ENCODE measurements at places on chromosomes 5 and 9. TPM values are rescaled to one million over a fixed set of nuclear protein-coding genes. Genes with fewer than 3 reads are reported as not detected.

TMC1 gene
- total RNA-seq: not detected

CCDC180 gene
- 6.6 TPM for total RNA-seq

ARSK gene
- 2.2 TPM for total RNA-seq

GRCh38 chr5:64587370-64587769 lies 81.6 kb downstream of the RGS7BP start:
- DNase-seq: no peak

- DNase-seq: no peak
Measured at GRCh38 chr9:82331079-82331478, 342.5 kb downstream of the SPATA31D1 start.

DNA sequence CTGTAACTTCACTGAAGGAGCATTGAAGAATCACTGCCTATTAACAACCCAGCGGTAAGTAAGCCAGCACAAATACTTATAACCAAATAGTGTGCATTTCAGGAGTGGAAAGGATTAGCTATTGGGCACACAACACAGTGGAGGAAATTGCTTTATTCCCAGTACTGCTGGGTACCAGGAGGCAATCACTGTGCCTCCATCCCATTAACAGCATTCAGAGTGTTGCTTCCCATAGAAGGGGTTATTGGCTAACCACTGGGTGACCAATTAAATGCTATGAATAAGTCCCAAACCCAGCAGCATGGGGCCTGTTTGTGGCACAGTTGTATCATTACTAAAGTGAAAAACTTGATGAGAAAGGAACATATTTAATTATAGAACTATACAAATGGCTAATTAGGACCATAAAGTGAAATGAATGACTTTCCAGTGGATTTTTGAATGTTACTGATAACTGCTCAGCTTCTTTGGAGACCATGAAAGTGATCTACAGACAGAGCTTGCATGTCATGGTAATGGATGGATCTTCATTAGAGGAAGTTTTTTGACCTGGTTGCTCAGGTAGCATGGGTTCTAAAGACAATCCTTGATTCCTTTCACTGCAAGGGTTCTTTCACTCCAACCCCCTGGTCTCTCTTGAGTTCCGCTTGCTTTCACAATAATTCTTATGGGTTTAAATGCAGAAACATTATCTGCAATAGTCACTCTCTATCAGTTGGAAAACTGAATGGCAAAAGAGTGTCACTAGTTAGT lies 413.3 kb upstream of the RORB start:
- DNase-seq: no peak

GRCh38 chr5:167317884-167318283 lies 973.6 kb upstream of the WWC1 start:
- no peak for DNase-seq

DNA sequence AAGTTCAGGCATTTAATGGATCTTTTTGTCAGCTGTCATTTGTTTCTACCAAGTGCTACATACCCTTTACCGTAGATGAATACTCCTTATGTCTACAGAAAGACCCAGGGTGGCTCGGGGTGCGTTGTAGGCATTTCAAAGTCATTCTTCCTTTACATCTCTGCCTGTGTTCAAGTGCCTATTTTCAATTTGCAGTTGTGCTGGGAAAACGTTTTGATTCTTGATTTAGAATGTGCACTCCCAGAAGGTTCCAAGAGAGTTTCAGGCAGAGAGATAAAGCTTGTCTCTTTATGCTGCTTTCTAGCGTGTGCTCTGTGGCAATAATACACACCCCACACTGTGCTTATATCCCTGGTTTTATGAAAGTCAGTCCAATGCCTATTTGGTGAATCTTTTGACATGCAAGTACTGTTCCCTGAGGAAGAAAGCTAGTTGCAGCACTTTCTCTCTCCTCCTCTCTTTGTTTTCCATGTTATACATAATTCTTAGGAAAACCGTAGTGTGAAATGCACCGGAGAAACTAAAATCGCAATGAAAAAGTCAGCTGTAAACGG lies 828.1 kb upstream of the ZNF608 start:
- DNase-seq: no peak

- DNase-seq: no peak
Measured at GRCh38 chr9:76643399-76644117, 120.7 kb upstream of the PCA3 start.

Data from CD4-positive, alpha-beta T cell (primary cell).